Fibroblast of mammary gland (primary cell): ENCODE measurements at places on chromosomes 11 and 22.

- DNase-seq: no peak
These were observed 6.0 kb upstream of the KCNJ4 start for GRCh38 chr22:38461057-38461413.

DNA sequence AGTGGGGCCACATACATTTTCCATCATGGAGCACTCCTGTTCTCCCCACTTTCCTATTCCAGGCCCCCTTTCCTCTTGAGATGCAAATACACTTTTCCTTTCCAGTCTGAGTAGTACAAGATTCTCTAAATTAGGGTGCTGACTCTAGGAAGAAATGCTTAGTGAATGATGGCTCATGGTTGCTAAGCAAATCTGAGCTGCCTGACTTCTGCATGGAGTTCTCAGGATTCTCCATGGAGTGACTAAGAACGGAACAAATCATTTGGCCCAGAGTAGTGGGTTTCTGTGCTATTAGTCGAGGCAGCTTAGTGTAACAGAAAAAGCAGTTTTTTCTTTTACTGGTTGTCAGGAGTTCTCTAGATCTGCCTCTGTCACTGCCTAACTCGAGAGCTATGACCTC is 65.4 kb upstream of the NTM start:
- no peak for DNase-seq

- no peak for DNase-seq
These were observed 39.2 kb downstream of the HEPHL1 start for GRCh38 chr11:94060401-94060800.

GRCh38 chr11:128208329-128209137 is 378.8 kb downstream of the ETS1 start:
- peak; percentile 97 for DNase-seq

- no peak for DNase-seq
These were observed 40.3 kb upstream of the A4GALT start for GRCh38 chr22:42760806-42761565.

DNA sequence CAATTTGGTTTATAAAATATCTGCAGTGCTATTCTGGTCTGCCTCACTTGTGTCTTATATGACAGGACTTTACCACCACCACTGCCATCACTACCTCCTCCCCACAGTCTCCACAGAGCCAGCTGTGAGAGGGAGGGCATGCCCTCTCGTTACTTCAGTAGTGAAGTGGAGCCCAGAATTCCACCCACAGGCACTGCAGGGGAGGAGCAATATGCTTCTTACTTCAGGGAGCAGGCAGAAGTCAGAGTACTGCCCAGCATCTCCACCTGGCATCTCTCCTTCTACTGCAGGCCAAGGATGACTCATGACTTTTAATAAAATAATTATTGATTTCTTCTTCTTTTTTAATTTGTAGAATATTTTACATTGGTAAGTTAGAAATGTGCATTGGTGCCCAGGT is 255.5 kb downstream of the DYNC2H1 start:
- peak; percentile 17 for DNase-seq

DNA sequence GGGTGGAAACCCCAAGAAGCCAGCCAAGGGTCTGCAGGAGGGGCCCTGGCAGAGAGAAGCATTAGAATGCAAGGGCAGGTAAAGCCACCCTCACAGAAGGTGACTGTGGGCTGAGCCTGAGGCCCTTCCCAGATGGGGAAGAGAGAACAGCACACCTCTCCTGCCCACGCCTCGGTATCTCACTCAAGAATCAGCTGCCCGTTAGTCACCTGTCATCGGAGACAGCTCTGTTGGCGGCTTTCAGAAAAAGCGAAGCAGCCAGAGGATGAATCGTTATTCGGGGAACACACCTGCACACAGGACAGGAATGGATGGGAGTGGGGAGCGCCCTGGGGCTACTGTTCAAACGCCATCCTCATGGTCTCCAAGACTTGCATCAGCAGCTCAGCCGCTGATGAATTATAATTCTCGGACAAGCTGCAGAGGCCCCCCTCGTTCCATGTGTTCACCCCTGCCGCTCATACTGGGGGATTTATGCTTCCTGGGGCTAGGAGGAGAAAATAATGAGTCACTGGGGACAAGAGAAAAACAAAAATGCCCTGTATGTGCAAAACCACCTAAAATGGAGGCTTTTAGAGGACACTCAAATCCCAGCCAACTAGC is 21.6 kb upstream of the TMA7B start:
- DNase-seq: no peak

DNA sequence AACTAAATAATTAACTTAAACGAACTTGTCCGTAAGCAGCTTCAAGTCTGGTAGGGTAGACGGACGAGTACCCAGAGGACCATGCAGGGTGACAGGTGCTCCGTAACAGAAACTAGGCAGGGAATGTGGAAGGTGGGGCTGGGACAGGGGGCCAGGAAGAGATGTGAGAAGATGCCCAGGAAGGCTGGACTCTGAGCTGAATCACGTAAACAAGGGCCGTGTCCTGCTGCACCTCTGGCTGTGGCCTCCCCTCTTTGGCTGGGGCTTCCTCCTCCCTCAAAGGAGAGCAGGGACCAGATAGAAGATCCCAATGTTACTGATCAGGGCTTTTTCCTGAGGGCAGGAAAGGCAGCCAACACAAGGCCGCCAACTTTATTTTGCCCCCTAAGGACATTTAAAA is 47.9 kb downstream of the PACSIN2 start:
- no peak for DNase-seq

DNA sequence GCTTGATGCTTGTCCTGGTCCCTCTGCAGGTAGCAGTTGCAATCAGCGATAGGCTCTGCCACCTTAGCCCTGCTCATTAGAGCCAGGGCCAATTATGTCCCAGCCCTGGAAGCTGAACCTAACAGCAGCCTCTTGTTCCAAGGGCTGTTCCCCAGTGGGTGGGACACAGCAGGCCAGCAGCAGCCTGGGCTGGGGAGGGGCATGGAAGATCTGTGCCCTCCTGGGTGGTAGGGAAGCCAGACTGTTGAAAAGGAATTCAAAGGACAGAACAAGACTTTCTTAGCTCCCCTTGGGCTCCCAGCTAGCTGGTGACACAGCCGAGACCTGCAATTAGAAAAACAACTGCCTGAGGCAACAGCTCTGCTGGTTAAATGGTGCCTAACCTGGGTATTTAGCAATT is 17.4 kb downstream of the DRD2 start:
- no peak for DNase-seq

DNA sequence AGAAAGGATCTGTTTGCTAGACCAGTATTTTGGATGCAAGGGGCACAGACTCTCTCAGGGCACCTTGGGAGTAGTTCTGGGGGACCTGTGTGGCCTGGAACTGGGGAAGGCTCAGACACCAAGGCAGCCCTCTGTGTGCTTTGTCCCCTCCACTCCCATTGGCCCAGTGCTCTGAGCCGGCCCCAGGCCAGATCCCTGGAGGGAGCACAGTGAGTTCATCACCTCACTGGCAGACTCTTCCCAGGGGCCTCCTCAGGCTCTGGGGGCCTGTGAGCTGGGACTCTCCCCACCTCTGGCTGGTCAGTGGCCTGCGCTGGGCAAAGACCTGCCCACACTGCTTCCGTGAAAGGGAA is 51.7 kb downstream of the CHRDL2 start:
- no peak for DNase-seq

GRCh38 chr22:48758881-48759875 is 1068.5 kb downstream of the BRD1 start:
- DNase-seq: no peak

DNA sequence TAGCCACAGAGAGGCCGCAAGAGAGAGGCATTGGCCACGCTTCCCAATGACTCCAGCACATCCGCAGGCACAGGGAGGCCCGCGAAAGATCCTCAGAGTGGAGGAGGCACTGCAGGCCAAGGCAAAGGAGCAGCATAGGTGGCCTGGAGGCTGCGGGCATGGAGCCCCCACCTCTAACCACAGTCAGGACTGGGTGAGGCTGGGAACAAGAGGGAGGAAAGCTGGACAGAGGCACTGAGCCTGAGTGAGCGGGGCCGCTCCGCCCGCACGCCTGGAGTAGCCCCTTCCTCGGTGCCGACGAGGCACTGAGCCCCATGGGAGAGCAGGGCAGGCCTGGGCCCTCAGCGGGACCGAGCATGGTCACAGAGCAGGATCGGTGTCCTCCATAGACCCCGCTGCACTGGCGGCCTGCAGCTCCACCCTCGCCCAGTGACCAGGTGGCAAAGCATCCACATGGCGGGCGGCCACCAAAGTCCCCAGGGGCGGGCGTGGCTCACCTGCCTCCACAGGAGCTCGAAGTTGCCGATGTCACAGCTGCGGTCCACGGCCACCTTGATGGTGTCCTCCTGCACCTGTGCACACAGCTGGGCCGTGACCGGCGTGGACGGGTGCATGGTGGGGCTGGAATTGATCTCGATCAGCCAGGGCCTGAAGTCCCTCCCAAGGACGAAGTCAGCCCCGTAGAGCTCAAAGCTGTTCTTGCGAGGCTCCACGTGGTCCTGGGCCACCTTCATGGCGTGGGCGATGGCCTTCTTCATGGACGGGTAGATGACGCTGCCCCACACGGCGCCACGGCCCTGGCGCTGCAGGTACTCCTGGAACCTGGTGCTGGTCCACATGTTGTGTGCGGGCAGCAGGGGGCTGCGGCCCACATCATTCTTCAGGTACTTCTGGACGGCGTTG is 18.9 kb upstream of the IL17REL start:
- no peak for DNase-seq

DNA sequence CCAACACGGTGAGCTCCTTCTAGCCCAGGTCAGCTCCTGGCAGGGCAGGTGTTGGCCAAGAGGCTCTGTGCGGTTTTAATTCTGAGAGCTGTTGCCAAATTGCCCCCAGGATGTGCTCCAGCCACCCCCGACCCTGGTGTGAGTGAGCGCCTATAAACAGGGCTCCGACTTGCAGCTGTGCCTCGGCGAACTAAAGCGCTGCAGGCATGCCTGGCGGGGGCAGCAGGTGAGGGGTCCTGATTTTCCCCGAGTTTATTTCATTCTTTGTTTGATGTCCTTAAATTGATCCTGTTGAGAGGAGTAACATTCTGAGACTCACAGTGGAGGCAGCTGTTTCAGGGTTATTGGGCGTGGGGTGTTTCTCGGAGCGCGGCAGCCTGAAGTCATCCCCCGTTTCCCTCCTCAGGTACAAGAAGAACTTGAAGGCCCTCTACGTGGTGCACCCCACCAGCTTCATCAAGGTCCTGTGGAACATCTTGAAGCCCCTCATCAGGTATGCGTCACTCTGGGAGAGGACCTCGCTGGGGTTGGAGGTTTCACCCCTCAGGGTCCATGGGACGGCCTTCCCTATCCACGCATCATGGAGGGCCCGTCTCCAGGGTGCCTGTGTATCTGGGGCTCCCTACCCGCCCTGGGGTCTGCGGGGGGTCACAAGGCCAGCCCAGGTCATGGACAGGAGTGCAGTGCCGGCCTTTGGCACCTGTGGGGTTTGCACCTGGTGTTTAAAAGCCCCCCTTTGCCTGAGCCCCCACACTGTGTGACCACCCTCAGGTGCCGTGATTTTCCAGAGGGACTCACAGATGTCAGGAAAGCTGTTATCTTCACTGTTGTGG is 62.1 kb downstream of the ARHGAP8 start:
- no peak for DNase-seq
